ENCODE measurements at places on chromosomes 6 and 20.

DNA sequence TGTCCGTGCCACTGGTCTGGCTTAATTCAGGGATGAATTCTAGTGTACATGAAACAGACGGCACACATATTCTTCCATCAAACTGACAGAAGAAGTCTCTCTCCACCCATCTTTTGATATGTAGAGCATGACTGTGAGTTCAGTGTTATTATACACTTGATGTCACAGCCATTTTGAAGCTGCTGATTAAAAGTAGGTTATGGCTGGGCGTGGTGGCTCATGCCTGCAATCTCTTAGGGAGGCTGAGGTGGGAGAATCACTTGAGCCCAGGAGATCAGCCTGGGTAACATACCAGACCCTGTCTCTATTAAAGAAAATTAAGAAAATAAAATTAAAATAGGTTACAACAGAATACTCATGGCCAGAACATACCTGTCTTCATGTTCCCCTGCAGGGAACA is 20.7 kb downstream of the C6orf15 start:
- DNase-seq, result no peak

GRCh38 chr6:68632734-68633133 is 2.3 kb upstream of the ADGRB3 start:
- DNase-seq, result no peak

DNA sequence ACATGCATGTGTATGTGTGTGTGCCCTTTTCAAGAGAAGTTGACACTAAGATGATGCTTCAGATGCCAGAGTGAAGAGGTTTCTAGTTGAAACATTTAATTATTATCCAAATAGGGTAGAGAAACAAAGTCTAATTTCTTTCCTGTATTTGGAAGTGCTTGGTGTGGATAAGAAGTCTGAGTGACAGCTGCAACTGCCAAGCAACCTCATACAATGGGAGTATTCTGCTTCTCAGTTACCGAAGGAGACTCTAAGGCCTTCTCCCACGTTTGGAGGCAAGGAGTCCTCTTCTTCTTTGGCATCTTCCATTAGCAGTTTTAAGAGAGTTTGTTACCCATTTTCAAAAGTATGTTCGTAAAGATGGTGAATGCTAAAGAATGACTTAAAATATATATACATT is 82.4 kb downstream of the HDGFL1 start:
- no peak for DNase-seq

- no peak for DNase-seq
Measured at GRCh38 chr6:143543435-143543834, 31.9 kb upstream of the FUCA2 start.

- no peak for DNase-seq
Measured at GRCh38 chr6:126107475-126108166, 121.3 kb downstream of the TRMT11 start.

- no peak for DNase-seq
Measured at GRCh38 chr6:52454556-52454955, 34.4 kb downstream of the EFHC1 start.

DNA sequence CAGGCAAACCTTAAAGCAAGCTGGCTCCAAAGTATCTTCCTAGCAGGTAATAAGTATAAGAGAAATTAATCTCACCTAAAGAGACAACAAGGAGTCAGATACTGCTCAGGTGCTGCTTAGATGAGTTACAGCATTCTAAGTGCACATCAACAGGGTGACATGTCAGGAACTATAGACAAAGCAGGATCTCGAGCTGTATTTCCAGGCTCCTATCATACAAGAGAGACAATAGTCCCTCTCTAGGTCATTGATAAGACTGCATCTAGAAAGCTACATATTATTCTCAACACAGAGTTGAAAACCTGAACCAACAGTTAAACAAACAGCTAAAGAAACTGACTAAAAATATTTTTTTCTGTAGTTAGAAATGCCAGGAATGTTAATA is 3.9 kb downstream of the PTPRK start:
- no peak for DNase-seq

- DNase-seq, result no peak
Measured at GRCh38 chr6:13239530-13240455, 88.5 kb downstream of the TBC1D7 start.

DNA sequence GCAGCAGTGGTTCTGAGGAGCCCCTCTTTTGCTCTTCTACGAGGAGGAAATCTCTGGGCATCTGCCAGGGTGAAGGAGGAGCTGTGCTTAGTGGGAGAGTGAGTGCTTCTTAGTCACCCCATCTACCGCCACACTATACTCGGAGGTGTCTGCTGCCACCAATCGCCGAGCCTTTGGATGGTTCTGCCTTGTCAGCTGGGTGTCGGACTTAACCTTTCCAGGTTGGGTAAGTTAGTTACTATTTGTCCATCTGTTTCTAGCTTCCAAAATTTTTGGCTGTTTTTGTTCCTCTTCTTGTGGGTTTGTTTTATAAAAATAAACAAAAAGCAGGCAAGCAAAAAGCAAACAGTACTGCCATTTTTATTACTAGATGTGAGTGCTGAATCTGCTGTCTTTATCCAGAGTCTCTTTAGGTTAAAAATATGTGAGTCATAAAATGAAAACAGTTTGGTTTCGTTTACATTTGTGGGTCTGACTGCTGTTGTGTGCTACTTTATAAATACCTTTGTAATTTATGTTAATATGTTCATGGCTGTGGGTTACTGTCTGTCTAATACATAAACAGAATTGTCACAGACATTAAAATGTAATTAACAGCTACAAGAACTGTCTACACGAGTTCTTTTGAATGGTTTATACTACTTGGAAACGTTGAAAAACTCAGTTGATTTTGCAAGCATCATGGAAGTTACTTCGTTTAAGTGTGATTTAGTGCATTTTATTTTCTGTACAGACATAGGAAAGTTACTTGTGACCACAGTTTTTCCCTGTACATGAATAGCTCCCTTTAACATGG is 89.2 kb downstream of the ARID1B start:
- no peak for DNase-seq

DNA sequence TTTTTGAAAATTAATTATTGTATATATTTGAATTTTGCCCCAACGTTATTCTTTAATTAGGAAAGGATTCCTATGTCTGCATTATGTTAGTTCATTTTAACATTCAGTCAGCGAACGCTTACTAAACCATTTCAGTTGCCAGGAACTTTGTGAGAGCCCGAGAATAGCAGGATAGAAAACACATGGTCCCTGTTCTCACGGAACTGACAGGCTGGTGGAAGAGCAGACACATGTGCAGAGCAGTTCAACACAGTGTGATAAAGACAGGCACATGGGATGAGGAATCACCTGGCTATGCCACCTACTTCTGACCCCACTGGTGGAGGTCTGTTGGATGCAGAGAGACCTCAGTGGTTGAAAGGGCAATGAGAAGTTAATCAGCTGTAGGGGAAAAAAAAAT is 367.2 kb downstream of the EPM2A start:
- DNase-seq, result no peak

DNA sequence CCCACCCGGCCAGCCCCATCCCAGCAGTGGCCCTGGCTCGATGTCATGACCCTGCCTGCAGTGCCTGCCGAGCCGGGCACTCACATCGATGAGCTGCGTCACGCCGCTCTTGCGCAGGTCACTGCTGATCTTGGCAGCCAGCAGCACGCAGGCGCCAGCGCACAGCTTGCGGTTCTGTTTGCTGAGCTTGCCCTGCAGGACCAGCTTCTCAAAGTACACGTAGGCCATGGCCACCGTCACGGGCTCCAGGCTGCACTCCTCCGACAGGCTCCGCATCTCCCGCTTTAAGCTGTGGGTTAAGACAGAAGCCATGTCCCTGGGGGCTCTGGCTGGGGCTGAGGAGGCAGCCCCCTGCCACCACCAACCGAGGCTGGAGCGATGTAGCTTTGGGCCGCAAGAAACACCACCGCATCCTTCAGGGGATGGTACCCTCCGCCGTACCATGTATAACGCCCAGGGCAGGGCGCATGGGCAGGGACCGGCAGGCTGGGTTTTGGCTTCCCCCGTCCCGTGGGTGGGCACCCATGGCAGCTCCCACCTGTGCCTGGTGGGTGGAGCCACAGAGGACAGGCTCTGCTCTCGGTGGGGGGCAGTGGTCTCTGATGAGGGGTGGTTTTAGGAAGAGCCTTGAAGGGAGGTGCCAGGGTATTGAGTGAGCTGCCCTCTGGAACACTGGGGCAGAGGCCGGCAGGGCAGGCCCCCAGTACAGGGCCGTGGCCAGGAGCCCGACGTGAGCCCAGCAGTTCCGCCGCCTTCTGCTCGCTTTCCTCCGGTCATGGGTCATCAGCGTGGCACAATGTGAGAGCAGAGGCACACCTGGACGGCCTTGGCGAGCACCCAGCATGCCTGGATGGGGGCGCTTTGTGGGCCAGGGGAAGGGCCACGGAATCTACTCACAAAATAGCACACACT is 4.5 kb downstream of the RPS21 start:
- no peak for DNase-seq

DNA sequence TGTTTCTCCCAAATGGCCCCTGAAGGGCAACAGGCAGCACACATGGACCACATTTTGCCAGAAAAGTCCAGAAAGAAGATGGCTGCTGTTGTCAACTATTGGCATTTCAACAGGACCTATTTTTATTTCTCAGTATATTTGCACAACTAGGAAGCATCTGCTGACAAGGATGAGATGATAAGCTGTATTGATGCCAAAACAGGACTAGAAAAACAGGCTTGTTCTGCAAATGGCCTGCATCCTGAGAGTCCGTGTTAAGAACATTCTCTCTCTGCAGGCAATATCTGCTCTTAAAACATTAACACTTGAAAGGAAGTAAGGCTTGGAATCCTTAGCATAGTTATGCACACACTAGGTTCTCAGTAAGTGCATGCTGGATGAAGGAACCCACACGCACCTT is 283.7 kb downstream of the ESR1 start:
- DNase-seq, result no peak

GRCh38 chr20:50919567-50919966 is 11.7 kb downstream of the ADNP start:
- DNase-seq, result no peak

DNA sequence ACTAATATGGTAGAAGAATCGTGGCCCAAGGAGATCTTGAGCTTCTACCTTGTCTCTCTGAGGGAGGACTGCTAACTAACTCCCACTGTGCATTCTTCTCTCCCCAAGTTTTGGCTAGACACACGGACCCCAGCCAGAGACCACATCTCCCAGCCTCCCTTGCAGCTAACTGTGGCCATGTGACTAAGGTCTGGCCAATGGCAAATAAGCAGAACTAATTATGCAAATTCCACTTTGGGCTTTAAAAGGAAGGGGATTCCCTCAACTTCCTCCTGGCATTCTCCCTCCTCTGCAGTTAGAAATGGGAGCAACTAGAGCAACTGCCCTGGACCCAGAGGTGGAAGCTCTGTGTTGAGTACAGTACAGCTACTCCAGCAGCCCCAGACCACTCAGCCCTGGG is 15.4 kb downstream of the BPIFA2 start:
- no peak for DNase-seq

- no peak for DNase-seq
Measured at GRCh38 chr20:34350095-34350494, 13.0 kb upstream of the ITCH start.

- DNase-seq, result no peak
Measured at GRCh38 chr6:106363401-106364138, 3.1 kb downstream of the CRYBG1 start.

- DNase-seq, result no peak
Measured at GRCh38 chr6:105680131-105680530, 277.2 kb upstream of the PREP start.

GRCh38 chr20:32685541-32686529 is 12.1 kb upstream of the C20orf203 start:
- no peak for DNase-seq

DNA sequence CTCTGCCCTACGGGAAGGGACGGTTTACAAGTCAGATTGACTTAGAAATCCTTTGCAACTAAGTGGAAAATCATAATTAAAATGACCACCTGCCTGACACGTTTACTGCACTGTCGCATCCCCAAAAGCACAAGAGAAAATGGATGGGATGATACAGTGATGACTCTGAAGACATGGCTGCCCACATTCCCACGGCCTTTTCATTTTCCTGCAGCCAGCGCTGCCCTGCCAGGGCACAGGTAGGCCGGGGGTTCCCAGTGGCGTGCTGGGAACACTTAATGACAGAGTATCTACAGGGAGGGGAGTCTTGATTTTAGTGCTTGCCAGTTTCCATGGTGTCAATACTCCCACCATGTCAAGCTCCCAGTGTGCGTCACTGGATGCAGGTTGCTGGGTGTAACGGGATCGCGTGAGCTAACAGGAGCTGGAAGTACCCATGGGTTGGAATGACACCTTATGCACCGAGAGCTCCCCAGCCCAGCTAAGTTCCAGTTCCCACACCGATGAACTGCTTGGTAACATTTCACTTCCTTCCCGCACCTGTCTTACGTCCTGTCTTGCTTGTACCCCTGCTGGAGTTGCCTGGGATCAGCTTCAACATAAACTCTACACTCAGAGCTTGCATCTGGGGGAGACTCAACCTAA is 129.0 kb downstream of the ANKRD60 start:
- no peak for DNase-seq

DNA sequence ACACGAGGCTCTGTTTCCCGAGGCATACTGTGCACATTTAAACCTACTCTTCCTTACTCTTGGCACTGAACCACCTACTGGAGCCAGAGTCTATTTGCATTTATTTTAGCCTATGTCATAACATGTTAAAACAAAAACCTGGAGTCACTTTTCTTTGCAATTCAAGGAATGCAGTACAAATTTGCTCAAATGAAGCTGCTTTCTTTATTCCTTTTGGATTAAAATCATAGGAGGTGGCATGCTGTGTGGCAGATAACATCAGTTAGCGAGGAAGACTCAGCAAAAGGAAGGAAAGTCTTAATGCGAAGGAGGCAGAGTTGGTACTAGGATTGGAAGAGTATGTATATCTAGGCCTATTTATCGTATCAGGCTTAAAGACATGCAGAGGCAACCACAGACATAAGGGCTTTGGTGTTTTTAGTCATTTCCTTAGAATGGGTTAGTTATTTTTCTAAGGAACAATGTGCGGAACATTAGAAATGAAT is 92.9 kb downstream of the SAMD3 start:
- DNase-seq, result no peak

- DNase-seq, result no peak
Measured at GRCh38 chr6:83429857-83430610, 817 bp downstream of the ME1 start.

- no peak for DNase-seq
Measured at GRCh38 chr6:135851442-135852271, at the start of gene PDE7B. Gene PDE7B (plus strand): TSS chr6:135851701.

- DNase-seq, result no peak
Measured at GRCh38 chr6:25250878-25251277, 28.3 kb upstream of the CARMIL1 start.

DNA sequence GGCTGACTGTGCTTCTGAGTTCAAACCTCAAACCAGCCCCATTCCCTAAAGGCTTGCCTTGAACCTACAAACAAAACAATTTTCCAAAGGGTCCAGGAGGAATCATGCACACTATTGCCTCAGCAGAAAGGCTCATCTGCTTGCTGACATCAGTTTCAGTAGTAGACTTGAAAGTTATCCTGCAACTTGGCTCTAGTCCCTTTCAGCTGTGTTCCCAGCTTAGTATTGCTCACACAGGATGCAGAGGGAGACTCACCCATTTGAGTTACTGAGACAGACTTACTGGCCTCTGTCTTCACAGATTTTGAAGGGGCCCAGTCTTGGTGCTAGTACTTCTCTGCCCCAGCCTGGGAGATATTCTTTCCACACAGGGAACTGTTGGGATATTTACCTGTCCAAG is 38.5 kb upstream of the TFB1M start:
- DNase-seq, result no peak

GRCh38 chr20:63525971-63526370 is 5.4 kb downstream of the PPDPF start:
- DNase-seq, result no peak

- no peak for DNase-seq
Measured at GRCh38 chr20:58598211-58599015, 52.7 kb upstream of the STX16 start.

GRCh38 chr20:40111282-40111681 is 577.8 kb downstream of the MAFB start:
- DNase-seq, result no peak

- DNase-seq, result no peak
Measured at GRCh38 chr6:63714091-63714490, 78.5 kb downstream of the PHF3 start.
